ENCODE measurements at places on chromosomes 6 and 20. TPM values are rescaled to one million over a fixed set of nuclear protein-coding genes. Genes with fewer than 3 reads are reported as not detected.

GRCh38 chr20:6469695-6470094 lies 297.8 kb upstream of the BMP2 start:
- DNase-seq = no peak

DNA sequence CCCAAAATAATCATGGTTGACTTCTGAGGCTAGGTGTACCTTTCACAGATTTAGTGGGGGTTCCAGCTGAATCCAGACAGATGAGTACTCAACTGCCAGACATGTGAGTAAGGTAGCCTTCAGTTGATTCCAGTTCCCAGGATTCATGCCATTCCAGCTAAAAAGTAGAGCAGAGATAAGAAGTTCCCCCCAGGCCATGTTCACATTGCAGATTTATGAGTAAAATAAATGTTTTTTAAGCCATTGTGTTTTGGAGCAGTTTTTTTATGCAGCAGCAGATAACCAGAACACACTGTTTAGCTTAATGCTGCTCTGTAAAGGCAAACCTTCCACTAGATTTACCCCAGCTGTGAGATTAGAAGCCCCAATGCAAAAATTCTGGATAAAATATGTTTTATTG lies 245.0 kb downstream of the RFPL4B start:
- no peak for DNase-seq

Gene SLC32A1
- total RNA-seq = not detected

DNA sequence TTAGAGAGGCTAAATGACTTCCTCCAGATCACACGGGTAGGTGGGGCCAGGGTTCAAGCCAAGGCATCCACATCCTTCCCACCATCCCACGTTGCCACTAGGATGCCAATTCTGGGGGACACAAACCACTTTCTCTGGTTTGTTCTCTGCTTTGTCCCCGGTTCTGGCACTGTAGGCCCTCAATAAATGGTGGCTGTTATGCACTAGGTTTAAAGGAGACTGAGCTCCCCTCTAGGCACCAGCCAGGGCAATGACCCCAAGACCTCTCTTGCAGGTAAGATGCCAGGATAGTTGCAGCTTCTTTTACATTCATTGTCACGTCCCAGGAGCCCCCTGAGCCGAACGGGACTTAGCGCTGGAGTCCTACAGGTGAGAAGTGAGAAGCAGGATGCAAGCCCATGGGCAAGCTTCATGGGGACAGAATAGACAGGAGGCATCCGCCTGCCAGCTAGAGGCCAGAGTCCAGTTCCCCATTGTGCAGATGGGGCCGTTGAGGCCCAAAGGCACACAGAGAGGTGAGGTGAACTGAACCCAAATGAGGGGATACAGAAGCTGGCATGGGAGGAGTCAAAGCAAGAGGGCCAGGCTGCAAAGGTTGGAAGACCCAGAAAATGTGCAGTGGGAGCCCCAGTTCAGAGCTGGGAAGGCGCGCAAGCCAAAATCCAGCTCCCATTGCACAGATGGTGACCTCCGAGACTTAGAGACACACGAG lies 677 bp downstream of the PXMP4 start:
- no peak for DNase-seq

DNA sequence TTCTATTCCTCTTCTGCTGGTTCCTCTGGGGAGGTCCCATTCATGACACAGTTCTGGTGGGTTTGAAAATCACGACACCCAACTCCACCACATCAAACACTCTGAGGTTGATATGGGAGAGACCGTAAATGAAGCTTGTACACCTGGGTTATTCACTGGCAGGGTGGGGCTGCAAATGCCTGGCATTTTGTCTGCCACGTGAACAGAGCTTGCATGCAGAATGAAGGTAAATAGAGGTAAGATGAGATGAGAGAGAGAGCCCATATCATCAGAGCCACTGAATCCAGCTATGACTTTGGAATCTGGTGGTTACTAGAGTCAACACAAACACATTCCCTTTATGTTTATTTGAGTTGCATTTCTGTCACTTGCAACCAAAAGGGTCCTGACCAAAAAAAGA lies 97.4 kb downstream of the BANF2 start:
- no peak for DNase-seq

Gene ASIP
- total RNA-seq = not detected

Gene GINS1
- 32.7 TPM for total RNA-seq

Gene POM121L2
- not detected for total RNA-seq

- no peak for DNase-seq
Measured at GRCh38 chr6:107353773-107354382, 105.5 kb downstream of the PDSS2 start.

- DNase-seq = no peak
Measured at GRCh38 chr6:4586469-4586859, 189.7 kb upstream of the CDYL start.

DNA sequence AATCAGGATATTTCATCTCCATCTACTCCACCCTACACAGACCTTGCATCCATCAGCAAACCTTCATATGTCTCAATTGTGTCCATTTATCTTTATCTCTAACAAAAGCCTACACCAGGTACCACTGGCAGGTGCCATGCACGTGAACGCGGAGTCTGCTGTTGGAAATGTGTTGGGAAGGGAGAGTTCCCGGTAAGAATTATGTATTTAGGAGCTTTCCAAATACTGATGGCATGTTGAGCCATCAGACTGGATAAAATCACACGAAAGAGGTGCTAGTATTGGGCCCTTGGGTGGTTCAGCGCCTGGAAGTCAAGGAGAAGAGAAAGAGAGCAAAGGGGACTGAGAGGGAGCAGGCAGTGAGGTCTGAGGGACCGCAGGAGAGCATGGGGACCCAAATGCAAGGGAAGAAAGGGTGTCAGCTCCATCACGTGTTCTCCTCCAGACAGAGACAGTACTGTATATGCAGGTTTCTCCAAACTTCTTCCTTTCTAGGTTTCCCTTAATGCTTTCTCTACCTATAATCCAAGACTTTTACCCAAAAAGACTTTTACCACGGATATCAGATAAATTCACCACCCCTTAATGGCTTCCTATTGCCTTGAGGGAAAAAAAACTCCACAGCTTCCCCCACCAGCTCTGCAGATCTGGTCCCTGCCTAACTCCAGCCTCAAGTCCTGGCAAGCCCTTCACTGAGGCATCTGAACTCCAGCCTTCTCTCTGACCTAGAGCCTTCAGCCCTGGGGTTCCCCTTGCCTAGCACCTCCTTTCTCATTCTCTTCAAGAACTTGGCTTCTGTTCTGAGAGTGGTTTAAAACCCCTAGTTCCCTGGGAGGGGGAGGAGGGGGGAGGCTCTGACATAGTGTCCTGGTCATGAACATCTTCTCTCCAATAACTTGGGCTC lies 4.8 kb upstream of the ZNF217 start:
- DNase-seq = peak; percentile 58

Gene CFAP61
- 0.51 TPM for total RNA-seq

GRCh38 chr6:147266821-147267220 lies 62.6 kb downstream of the STXBP5 start:
- no peak for DNase-seq
